ENCODE measurements at places on chromosomes 5 and 9.
A peak's percentile ranks its signal among the peaks of the same experiment; 100 is the strongest.

- peak; percentile 63 for DNase-seq
Measured at GRCh38 chr5:180830253-180831138, 27.9 kb upstream of the MGAT1 start.

- no peak for DNase-seq
Measured at GRCh38 chr9:126165755-126166154, 160.9 kb upstream of the MVB12B start.

DNA sequence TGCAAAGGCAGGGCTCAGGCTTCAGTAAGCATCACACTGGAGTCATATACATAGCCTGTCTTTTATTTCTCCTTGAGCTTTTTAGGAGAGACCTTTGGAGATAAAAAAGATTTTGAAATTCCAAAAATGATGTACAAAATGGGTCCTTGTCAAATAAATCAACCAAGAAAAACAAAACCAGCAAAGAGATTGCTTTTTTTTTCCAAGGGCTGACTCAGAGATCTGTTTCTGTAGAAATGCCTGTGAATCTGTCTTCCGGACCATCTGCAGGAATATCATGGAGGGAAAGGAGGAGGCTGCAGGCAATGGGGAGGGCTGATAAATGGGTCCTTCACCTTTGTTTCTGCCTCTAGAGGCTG, 77.4 kb downstream of the SLIT3 start:
- no peak for DNase-seq

DNA sequence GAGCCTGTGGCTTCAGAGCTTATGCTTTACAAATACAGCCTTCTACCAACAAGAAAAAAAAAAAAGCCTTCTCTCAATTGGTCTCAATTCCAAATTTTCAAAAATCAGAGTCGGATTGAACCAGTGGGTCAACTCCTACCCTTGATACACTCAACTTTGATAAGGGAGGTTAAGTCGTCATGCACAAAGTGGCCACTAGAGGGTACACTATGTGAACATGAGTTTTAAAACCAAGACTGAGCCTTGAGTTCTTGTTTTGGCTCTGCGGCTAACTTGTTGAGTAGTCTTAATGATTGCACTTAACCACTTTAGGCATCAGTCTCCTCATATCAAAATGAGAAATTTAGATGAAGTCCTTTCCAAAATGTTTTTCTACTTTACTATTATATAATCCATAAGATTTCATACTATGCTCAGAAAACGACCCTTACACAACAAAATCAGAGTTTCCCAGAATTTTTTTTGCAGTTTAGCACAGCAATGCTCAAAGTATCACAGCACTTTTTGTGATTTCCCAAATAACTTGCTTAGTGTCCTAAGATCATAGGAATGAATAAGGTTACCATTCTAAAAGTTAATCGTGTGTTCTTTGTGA, 92.9 kb upstream of the MTAP start:
- DNase-seq = peak; percentile 66

GRCh38 chr9:35826071-35826701, 2.3 kb downstream of the FAM221B start:
- DNase-seq = peak; percentile 40

- DNase-seq = no peak
Measured at GRCh38 chr5:128062172-128062746, 21.3 kb upstream of the SLC12A2 start.

GRCh38 chr9:111020594-111020993, 17.7 kb downstream of the LPAR1 start:
- no peak for DNase-seq

GRCh38 chr9:110638381-110638954, 30.1 kb upstream of the MUSK start:
- DNase-seq = no peak

- DNase-seq = no peak
Measured at GRCh38 chr5:50958852-50959457, 292.5 kb downstream of the PARP8 start.

- no peak for DNase-seq
Measured at GRCh38 chr9:71925834-71926233, 14.4 kb downstream of the C9orf85 start.

DNA sequence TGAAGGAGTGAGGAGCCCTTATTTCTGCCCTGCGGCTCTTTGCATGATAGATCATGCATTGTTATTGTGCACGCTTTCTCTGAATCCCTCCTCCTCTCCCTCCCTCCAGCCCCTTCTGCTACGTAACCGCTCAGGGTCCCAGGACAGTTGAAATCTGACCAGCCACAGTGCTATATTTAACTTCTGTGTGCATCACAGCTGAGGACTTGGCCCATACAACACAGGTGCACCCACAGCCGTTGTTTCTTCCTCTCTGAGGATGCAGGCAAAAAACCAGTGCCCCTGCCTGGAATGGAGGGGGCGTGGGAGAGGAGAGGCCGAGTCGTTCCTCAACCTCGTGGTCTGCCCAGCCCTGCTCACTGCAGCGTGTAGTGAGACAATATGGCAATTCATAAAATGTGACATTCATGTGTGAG, 335.6 kb upstream of the CLINT1 start:
- no peak for DNase-seq

DNA sequence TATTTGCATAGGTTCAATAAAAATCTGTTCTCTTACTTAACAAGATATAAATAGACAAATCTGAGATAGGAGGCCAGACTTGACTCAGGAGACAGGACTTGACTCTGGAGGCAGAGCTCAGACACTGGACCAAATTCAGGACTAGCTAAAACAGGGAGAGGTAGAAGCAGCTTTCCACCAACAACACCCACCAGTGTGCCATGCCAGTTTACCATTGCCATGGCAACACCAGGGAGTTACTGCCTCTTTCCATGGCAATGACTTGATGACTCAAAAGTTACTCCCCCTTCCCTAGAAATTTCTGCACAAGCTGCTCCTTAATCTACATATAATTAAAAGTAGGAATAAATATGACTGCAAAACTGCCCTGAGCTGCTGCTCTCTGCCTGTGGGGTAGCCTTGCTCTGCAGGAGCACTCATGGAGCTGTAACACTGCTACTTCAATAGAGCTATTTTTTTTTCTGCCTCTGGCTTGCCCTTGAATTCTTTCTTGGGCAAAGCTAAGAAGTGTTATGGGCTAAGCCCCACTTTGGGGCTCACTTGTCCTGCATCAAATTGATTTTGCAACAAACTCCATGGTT, 473.0 kb downstream of the PLK2 start:
- DNase-seq = no peak

DNA sequence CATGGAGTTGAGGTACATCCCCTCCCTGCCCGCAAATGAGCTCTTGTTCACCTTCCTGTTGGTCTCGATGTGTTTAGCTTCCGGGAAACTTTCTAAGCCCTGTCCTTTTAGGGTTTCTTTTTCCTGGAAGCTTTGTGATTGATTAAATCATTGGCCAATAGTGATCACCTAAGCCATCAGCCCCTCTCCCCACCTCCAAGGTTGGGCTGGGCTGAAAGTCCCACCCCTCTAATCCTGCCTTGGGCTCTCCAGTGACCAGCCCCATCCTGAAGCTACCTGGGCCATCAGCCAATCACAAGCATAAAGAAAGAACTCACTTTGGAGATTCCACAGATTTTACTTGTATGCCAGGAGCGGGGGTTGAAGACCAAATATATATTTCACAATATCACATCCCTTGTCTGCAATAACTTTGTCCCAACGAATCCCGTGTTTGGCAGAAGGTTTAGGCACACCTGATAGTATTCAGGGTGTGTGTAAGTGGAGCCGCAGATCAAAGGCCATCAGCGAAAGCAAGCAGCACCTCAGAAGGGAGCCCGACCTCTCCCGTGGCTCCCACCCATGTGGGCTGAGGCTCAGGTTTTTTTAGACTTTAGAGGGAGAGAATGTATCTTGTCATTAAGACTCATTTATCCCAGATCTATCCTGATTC, 20.4 kb downstream of the ROPN1L start:
- DNase-seq = no peak

DNA sequence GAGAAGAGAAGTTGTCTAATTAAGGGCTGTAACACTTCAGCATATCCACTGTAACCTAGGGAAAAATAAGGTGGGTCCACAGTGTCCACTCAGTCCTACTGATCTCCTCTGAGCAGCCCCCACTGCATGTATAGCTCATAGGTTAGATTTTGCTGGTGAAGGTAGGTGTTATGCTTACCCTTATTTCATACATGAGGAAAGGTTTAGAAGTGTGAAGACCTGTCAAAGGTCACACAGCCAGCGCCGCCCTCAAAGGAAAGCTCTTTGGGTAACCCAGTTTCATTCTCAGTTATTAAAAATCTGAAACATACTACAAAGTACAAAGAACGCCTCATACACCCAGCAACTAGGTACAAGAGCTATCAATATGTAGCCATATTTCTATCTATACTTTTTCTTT, 87.2 kb downstream of the TLE4 start:
- no peak for DNase-seq

DNA sequence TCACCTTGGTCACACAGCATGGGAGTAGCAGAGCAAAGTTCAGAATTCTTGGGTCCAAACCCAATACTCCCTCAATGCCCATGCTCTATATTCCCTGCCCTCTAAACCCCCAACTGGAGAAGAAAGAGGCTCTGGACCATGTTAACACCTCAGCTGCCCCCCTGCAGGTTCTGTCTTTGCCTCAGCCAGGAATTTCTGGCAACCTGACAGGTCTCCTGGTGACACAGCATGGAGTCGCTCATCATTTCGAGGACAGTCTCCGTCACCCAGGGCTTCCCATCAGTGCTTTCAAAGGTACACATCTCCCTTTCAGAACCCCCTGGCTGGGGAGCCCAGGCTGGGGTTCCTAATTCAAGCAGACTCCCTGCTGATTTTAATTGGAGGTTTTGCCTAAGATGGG, 189.5 kb downstream of the BRINP1 start:
- DNase-seq = no peak

- no peak for DNase-seq
Measured at GRCh38 chr9:110579862-110580219, 300 bp upstream of the SVEP1 start.

DNA sequence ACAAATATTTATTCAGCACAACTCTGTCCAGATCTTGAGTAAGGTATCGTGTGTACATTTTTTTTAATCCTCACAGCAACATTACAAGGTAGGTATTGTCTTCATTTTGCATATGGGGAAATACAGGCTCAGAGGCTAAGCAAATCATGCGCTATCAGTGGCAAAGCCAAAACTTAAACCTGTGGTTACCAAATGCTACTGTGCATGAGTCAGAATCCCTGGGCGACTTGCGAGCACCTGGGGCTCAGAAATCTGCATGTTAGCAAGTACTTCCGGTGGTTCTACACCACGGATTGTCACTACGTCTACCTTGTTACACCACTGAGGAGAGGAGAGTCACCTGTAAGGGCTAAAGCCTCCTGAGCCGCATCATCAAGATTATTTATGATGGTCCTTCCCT, 21.3 kb downstream of the C5orf58 start:
- DNase-seq = peak; percentile 69

DNA sequence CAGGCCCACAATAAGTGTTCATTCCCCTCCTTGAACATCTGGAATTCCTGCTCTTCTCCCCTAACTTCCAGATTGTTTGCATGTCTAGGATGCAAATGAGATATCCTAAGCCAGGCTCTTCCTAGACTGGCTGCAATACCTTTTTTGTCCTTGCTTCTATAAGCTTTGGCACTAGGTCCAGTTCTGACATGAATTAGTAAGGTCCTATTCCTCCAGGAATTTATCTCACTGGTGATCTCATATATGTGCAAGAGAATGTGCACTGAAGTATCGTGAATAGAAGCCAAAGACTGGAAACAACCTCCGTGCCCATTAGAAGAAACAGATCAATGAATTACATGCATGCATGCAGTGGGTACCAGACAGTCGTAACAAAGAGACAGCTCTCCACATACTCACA, 25.2 kb downstream of the DUSP1 start:
- DNase-seq = no peak

GRCh38 chr9:16426716-16427115, 443.8 kb downstream of the BNC2 start:
- DNase-seq = no peak

DNA sequence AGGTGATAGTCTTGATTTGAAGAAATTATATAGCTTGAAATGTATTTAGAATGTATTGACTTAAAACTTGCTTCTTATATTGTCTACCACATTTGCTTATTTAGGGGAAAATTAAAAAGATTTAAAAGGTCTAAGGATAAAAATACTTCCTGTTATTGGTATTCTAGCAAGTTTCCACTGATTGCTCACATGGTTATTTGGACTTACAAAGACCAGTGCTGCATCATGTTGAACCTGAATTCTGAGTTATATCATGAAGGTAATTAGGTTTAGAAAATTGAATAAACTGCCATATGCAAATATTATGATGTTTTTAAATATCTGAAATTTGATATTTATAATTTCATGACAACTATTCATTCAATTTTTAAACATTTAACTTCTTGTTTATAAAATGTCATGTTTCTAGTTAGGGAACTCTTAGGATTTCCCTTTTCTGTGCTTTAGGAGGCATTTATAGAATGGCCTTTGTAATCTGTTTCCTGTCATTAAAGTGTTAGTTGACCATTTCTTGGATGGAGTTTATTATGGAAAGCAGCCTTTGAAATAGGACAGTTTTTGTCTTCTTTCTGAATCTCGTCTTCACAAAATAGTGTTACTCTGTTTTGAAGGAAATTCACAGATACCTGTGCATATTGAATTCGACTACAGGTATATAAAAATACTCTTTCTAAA, 85.8 kb downstream of the MTREX start:
- no peak for DNase-seq

DNA sequence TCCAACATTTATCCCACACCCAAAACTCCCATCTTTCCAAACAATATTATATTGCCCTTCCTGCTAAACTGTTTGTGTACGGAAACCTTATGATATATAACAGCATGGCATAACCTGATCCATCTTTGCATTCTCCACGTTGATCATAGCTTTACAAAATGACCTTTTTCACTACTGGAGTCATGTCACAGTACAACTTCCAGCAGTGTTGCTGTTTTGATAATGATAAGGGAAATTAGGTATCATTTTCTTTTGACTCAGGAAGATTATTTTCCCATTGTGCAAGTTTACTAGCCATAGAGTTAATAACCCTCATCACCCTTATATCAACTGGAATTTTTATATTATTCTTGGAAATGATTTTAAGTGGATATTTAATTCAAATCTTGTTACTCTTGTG, 57.5 kb downstream of the SH3GL2 start:
- DNase-seq = no peak

- DNase-seq = no peak
Measured at GRCh38 chr5:14364576-14365472, 216.8 kb upstream of the OTULINL start.

- DNase-seq = no peak
Measured at GRCh38 chr5:94469894-94470329, 148.5 kb downstream of the KIAA0825 start.

Measured in effector memory CD8-positive, alpha-beta T cell (primary cell).